Right cardiac atrium (tissue), 5 donors: ENCODE measurements at places on chromosomes 7 and 10.

DNA sequence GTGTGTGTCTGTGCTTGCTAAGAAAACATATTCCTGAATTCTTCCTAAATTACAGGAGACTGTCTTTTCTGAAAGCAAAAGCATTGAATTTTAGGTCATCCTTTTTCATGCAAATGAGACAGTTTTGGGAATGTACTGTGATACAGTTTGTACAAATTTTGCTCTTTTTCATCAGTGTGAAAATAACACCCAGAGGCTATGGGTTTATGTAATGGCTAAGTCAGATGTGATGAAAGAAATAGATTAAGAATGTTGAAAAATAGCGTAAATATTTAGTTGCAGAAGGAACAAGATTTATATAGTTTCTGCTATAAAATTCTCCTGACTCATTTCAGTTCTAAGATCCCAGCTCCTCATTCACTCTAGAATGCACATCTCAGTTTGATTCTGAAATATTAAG lies 24.6 kb downstream of the POM121L12 start:
- DNase-seq: no peak

GRCh38 chr10:6701289-6701688 lies 121.2 kb upstream of the PRKCQ start:
- DNase-seq: no peak

- peak; percentile 33 for DNase-seq
These were observed 93.8 kb downstream of the ZRANB1 start for GRCh38 chr10:125035588-125036295.

- no peak for DNase-seq
These were observed 1018.6 kb upstream of the LRRTM3 start for GRCh38 chr10:65907199-65907712.

DNA sequence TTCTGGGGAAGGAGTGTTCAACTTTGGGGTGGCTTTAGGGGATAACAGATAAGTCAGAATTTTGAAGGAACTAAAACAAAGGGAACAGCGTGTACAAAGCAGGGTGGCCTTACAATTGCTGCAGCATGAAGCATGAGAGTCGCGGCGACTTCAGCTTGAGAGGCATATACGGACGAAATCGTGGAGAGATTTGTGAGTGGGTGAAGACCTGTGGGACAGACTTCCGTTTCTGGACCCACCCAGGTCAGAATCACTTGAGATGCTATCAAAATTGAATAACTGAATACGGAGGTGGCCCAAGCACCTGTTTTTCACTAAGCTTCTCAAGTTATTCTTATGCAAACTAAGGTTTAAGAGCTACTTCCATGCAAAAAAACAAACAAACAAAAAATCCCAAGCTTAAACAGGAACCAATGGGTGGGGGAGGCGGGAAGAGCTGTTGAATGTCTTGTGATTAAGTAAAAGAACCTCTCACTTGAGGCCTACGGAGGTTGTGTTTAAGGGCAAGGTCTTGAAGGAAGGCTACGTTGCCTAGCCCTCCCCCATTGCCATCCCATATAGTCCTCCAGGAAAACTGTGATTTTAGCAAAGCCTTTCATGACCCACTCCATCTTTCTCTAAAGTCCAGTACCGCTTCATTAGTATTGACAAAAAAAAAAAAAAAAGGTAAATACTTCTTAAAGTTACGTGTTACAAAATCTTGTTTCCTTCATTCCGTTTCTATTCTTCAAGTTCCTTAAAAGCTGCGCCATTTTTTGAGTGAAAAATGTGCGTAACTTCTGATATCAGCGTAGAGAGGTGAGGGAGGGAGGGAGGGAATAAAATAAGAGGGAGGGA lies 1.3 kb upstream of the TRIM24 start:
- DNase-seq: no peak

DNA sequence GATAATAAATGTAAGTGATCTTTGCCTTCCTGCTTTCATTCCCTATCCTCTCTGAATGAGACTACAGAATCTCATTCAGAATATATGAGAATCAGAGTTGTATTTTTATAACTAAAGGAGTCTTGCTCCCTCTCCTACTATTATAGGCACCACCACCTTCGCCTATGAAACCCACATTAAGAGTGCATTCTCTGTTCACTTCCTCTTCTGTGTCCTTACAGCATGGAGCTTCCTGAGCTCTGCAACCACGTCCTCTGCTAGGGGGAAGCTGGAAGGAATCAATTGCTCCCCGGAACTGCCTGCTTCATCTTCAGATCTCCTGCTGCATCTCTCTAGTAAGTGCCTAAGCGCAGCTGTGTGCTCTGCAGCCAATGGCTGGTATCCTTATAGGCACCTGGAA lies 820.7 kb downstream of the GRID1 start:
- no peak for DNase-seq

DNA sequence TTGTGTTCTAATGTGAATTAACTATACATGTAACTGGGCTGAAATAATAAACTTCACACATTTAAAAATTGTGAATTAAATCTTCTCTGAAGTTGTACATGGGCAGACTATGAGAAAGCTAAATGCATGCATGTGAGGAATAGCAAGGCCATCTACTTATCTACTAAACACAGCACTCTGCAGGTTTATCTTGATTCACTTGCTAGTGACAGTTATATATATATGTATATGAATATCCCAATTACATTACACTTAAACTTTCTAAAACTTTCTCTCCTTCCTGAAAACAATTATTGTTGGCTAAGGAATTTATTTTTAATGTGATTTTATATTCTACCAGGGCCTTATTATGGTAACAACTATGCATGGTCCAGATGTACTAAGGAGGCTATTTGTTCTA lies 5.1 kb upstream of the SP4 start:
- DNase-seq: no peak
